ENCODE measurements at places on chromosomes 2 and 18.
A peak's percentile ranks its signal among the peaks of the same experiment; 100 is the strongest.

DNA sequence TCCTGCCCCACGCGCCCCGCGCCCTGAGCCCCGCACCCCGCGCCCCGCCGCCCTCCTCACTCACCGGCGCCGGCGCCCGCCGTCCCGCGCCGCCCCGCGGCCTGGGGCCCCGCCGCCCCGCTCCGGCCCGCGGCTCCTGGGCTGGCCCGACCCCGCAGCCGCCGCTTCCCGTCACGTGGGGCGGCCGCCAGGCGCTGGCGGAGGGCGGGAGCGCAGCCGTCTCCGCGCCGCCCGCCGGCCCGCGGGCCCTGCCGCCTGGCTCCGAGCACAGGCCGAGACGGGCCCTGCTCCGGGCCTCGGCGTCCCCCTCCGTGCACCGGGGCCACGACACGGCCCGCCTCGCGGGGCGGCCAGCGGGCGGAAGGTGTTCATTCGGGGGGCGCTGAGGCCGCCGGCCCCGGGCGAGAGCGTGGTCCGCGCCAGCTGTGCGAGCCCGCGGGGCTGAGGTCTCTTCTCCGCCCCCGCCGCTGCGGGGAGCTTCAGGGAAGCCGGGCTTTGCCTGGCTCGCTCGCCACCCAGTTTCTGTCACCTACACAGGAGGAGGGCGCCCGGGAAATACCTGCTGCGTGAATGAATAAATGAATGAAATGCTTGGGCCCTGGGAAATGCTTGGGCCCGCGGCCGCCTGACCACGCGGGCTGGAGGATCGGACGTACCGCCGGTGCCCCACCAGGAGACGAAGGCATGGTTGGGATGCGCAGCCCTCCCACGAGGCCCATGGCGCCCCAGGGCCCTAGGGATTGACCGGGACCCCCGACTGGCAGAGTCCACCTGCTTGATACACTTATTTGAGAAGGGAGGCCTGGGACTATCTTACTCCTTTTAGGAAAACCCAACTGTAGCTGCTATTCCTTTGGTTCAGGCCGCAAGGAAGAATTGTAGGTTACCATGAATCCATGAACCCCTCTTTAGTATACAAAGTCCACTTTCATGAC is at the start of gene TGFBRAP1:
TGFBRAP1 (minus strand) TSS at position 175 of the 935 bp plus-strand sequence. CDS start 21,434 bp downstream, outside the sequence.
- H3K4me3 ChIP-seq = peak within 1 kb of the TSS; percentile 90
- H3K27me3 ChIP-seq = no peaks in the 10 kb centered on the region
- no peaks in the 10 kb centered on the region for H3K36me3 ChIP-seq
- peaks cover 9% of the 10 kb centered on the region for H3K4me1 ChIP-seq
- peak within 1 kb of the TSS; percentile 82 for H3K27ac ChIP-seq

- H3K4me1 ChIP-seq = no peaks in the 10 kb centered on the region
- no peak overlapping the region for H3K4me3 ChIP-seq
- no peak for DNase-seq
- H3K27me3 ChIP-seq = no peaks in the 10 kb centered on the region
These were observed 59.6 kb downstream of the FEZ2 start for GRCh38 chr2:36538335-36538734.

- H3K36me3 ChIP-seq = no peaks in the 10 kb centered on the region
- no peak overlapping the region for H3K4me3 ChIP-seq
- no peak overlapping the region for H3K27ac ChIP-seq
- H3K27me3 ChIP-seq = no peaks in the 10 kb centered on the region
- DNase-seq = no peak
- H3K4me1 ChIP-seq = no peaks in the 10 kb centered on the region
These were observed 618.9 kb upstream of the SLC39A10 start for GRCh38 chr2:195038153-195038552.

- H3K27me3 ChIP-seq = no peaks in the 10 kb centered on the region
- no peak for DNase-seq
- no peak overlapping the region for H3K27ac ChIP-seq
- H3K36me3 ChIP-seq = peaks cover 4% of the 10 kb centered on the region
- H3K4me3 ChIP-seq = no peak overlapping the region
- no peaks in the 10 kb centered on the region for H3K4me1 ChIP-seq
These were observed 59.9 kb downstream of the ATP9B start for GRCh38 chr18:79129120-79129519.

- peaks cover 4% of the 10 kb centered on the region for H3K36me3 ChIP-seq
- H3K27ac ChIP-seq = no peak overlapping the region
- no peak overlapping the region for H3K4me3 ChIP-seq
These were observed 74.2 kb downstream of the LPIN1 start for GRCh38 chr2:11820650-11821049.

GRCh38 chr2:46936566-46936965 is 21.0 kb upstream of the MCFD2 start:
- no peak for DNase-seq
- H3K27ac ChIP-seq = no peak overlapping the region
- H3K27me3 ChIP-seq = no peaks in the 10 kb centered on the region
- no peak overlapping the region for H3K4me3 ChIP-seq

DNA sequence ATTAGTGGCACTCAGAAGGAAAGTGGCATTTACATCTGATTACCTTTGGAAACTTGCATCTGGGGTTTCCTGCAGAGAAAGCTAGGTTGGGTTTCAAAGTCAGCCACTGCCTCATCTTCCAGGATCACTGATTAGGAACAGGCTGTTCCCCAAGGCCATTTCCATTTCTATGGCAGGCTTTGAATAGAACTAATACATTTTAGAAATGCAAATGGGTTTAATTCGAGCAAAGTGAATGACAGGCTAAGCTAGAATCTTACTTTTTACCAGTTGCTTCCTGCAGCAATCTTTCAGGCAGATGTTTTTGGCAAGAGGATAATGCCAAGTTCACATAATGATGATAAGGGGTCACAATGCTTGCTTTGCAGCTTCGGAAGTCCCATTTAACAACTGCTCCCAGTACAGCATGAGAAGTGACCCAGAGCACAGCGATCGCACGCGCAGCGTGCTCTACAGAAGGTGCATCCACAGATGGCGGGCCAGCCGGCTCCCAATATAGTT is 336.7 kb downstream of the LPIN1 start:
- H3K4me1 ChIP-seq = no peaks in the 10 kb centered on the region
- H3K27ac ChIP-seq = no peak overlapping the region
- no peaks in the 10 kb centered on the region for H3K27me3 ChIP-seq
- DNase-seq = no peak
- no peaks in the 10 kb centered on the region for H3K36me3 ChIP-seq

- no peaks in the 10 kb centered on the region for H3K36me3 ChIP-seq
- DNase-seq = no peak
- no peaks in the 10 kb centered on the region for H3K4me1 ChIP-seq
- H3K4me3 ChIP-seq = no peak overlapping the region
- no peak overlapping the region for H3K27ac ChIP-seq
These were observed 30.3 kb upstream of the CCDC93 start for GRCh38 chr2:118044103-118044716.

DNA sequence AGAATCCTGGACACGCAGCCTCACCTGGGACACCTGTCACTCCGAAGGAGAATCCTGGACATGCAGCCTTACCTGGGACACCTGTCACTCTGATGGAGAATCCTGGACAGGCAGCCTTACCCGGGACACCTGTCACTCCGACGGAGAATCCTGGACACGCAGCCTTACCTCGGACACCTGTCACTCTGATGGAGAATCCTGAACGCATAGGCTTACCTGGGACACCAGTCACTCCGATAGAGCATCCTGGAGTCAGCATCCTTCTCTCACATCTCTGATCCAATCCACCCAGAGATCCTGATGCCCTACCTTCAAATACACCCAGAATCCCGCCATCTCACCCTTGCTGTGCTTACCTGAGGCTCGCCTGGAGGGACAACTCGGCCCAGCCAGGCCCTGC is 154.9 kb downstream of the NDUFA10 start:
- no peaks in the 10 kb centered on the region for H3K27me3 ChIP-seq
- H3K36me3 ChIP-seq = no peaks in the 10 kb centered on the region
- H3K27ac ChIP-seq = no peak overlapping the region
- H3K4me3 ChIP-seq = no peak overlapping the region
